GM04504 (cell line): ENCODE measurements at places on chromosomes 5 and 9.

DNA sequence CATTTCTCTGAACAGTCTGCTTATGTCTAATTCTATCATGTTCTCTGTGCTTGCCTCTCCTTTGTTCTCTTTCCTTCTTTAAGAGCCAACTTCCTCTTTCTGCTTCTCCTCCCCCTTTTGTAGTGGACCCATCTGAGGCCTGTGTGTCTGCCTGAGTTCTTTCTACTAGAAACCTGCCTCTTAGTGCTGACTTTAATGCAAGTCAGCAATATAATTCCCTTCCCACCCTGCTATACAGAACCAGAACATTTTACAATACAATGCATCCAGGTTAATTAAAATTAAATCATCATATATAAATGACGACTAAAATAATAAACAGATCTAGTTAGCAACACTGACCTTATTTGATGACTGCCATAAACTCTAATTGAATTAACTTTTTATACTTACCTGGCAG, 82.6 kb upstream of the GAS1 start:
- DNase-seq, result no peak

DNA sequence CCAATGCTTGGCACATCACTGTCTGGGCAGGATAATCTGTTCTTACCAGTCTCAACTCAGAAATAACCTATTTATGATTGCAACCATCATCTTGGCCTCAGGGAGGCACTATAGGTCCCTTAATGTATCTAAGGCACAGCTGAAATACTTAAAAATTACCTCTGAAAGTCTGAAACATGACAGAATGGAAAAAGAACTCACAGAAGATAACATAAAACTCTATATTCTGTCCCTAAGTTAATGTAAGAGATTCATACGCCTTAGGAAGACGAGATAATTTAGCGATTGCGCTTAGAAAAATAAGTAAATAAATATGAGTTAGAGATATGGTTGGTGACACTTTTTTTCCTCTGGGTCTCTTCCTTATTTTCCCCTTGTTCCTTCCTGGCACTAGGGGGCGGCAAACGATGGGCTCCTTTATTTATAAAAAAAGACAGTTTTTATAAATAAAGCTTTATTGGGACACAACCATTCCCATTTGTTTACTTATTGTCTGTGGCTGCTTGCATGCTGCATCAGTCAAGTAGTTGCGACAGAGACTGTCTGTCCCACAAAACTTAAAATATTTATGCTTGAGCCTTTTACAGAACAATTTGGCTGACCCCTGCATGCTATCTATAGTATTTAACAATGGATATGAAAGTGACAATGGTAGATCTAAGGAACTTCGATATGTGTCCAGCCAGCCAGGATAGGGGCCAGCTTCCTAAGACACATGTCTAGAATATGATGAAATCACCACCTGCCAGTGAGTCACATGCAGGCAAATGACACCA, 79.6 kb downstream of the PDE4D start:
- no peak for DNase-seq

DNA sequence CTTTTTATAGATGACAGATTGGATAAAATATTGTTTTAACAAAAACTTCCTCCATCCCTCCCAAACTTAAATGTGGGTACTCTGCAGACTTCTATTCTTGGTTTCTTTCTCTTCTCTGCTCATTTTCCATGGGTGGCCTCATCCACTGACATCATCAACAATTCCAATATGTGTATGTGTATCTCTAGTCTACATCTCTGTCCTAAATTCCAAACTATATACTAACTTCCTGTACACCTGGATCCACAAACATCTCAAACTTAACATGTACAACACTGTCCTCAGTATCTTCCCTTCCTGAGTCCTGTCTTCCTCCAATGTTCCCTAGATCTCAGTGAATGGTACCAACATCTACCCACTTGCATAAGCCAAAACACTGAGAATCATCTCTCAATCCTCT, 28.5 kb upstream of the CDK5RAP2 start:
- DNase-seq, result no peak

DNA sequence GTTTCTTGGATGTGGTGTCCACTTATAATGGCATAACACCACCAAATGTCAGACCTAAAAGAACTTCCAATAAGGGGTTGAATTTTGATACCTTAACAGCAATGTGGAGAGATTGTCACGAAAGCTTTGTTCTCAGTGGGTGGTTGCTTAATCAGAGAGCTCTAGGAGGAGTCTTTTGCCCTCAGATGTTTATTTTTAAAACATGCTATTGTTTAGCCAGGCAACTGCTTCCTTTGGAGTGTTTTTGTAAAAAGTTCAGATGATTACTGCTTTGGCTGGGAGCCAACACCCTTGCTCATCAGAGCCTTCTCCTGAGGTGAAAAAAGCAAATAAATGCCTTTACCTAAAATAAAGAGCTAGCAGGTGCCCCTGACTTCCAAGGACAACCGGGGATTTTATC, 65.0 kb downstream of the SLC1A1 start:
- DNase-seq, result no peak

DNA sequence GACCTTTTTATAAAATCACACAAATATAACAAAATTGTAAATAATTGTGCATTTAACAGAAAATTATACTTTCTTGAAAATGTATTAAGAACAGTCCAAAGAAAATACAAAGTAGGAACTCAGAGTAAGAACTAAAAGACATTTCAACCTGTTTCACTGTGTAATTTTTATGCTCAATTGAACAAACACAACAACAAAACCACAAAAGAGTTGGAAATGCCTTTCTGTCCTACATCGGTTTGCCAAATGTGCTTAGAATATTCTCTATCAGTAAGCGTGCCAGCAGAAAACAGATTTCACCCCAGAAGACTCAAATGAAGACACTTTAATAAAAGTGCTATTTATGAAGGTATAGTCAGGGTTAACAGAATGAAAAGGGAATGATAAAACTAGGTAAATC, 592.1 kb downstream of the PRELID2 start:
- DNase-seq, result no peak

- DNase-seq, result no peak
Observed at GRCh38 chr5:67170767-67171166, 25.8 kb downstream of the CD180 start.

DNA sequence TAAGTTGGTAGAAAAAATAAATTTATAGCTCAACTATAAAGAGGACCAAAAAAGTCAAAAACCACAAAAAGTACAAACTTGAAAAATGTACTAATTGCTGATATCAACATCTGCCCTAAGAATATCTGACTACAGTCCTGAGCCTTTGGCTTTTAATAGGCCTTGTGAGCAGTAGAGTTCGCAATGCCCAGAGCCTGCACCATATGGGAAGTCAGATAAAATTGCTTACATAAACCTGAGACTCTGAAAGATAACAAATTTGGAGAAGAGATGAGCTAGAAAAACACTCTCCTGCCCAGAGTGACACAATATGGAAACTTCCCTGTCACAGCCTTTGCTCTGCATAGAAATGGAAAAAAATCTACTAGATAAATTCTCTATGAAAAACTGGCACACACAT, 368.0 kb upstream of the GRIN3A start:
- no peak for DNase-seq

GRCh38 chr9:123990427-123990826, 21.1 kb upstream of the LHX2 start:
- no peak for DNase-seq

- no peak for DNase-seq
Observed at GRCh38 chr5:110096419-110096818, 406.7 kb downstream of the MAN2A1 start.

DNA sequence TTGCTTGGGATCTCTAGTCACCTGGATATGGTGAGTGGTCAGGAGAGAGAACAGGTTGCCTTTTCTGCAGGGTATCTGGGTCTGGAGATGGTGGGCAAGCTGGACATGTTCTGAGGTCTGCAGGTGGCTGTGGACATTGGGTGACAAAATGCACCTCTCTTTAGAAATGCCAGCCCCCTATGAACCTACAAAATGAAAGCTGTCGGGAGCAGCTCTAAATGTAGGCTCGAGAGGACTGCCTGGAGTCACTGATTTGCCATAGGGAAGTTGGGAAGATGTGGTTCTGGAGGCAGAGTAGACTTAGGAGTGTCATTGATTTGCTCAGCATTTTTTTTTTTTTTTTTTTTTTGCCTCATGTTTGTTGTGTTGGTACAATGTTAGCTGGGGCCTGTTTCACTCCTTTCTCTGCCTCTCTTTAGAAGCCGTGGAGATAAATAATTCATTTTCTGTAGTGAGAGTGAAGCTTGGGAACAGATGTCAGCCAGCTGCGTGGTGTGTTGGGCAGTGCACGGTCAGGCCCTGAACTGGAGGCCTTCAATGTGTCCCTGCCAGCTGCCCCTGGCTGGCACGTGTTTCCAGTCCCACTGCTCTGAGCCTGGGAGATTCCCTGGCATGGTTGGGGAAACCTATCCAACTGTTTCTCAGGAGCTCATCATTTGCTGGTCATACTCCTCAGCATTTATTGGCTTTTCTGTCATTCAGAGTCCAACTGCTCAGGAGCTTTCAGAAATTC, 5.4 kb downstream of the RGS3 start:
- DNase-seq, result no peak
